ENCODE measurements at places on chromosomes 6 and 20.

DNA sequence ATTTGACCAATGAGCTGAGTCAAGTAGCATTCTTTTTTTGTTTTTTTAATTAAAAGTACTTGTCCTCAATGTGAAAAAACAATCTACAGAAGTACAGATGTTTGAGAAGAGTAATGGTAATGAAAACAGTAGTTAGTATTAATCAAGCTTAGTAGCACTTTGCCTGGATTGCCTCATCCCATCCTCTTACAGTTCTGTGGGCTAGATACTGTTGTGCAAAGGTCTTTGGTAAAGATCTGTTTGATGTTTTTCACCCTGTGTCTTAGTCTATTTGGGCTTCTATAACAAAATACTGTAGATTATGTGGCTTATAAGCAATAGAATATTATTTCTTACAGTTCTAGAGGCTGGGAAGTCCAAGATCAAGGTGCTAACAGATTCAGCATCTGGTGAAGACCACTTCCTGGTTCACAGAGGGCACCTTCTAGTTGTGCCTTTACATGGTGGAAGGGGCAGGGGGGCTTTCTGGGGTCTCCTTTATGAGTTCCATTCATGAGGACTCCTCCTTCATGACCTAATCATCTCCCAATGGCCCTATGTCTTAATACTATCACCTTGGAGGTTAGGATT lies 84.3 kb downstream of the SHLD1 start:
- DNase-seq, result no peak

DNA sequence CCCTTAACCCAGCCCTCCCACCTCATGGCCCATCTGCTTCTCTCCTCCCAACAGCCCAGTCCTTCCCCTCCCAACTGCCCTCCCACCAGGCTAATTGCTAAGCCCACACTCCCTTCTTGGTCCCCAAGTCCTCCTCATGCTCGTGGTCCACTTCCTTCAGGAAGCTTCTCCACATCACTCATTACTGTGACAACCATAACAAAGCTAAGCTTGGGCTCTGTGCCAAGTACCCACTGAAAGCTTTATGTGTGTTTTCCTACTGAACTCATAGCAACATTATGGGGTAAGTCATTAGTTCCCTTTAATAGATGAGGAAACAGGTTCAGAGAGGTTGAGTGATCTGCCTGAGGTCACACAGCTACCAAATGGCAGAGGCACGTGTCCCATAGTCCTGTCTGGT lies 16.2 kb downstream of the FRS3 start:
- no peak for DNase-seq

- DNase-seq, result no peak
These were observed 196.3 kb downstream of the CDH4 start for GRCh38 chr20:61448386-61448785.

- DNase-seq, result no peak
These were observed 21.7 kb upstream of the SLC17A3 start for GRCh38 chr6:25895771-25896170.

- DNase-seq, result no peak
These were observed 10.0 kb upstream of the PRR18 start for GRCh38 chr6:166318227-166318626.

GRCh38 chr6:31806470-31807272 lies at the start of gene LSM2:
TSS of gene LSM2 (minus strand) at chr6:31806966. CDS start at chr6:31806757, 209 bp downstream.
- DNase-seq, result peak; percentile 98

DNA sequence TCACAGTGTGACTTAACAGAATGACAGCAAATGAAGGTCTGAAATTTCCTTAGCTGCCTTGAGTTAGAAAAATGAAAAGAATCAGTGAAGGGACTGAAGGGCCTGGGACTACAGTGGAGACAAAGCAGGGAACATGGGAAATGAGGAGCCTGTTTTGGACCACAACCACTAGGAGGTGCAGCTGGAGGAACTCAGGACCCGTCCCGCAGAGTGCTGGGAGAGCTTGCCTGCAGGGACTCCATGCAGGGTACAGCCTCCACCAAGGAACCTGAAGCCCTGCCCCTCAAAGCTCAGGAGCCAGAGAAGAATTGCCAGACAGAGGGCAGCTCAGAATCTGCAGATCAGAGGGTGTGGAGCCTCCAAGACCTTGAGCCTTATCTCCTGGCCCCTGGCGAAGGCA lies 50.7 kb downstream of the LRFN2 start:
- DNase-seq, result no peak

DNA sequence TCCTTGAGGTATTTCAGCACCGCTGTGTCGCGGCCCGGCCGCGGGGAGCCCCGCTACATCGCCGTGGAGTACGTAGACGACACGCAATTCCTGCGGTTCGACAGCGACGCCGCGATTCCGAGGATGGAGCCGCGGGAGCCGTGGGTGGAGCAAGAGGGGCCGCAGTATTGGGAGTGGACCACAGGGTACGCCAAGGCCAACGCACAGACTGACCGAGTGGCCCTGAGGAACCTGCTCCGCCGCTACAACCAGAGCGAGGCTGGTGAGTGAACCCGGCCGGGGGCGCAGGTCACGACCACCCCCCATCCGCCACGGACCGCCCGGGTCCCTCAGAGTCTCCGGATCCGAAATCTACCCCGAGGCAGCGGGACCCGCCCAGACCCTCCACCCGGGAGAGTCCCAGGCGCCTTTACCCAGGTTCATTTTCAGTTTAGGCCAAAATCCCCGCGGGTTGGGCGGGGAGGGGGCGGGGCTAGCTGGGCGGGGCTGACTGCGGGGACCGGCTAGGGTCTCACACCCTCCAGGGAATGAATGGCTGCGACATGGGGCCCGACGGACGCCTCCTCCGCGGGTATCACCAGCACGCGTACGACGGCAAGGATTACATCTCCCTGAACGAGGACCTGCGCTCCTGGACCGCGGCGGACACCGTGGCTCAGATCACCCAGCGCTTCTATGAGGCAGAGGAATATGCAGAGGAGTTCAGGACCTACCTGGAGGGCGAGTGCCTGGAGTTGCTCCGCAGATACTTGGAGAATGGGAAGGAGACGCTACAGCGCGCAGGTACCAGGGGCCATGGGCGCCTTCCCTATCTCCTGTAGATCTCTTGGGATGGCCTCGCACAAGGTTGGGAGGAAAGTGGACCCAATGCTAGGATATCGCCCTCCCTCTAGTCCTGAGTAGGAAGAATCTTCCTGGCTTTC lies 693 bp downstream of the HLA-F start:
- DNase-seq, result peak; percentile 72

DNA sequence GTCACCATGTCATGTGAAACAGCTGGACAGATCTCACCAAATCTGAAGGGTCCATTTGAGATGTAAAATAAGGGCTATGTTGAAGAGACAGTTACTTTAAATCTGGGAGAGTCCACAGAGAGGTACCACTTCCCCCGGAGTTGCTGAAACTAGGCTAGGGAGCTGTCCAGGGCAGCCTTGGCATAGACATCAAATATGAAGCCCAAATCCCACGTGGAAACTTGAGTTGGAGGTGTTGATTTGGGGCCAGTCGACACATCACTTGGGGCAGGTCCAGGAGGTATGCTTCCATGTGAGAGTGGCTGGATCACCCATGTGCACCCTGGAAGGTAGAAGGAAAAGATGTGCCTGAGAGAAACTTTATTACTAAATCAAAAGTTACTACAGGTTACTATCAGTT lies 12.0 kb upstream of the SERPINB9 start:
- no peak for DNase-seq

GRCh38 chr6:41881506-41881905 lies 13.7 kb downstream of the USP49 start:
- no peak for DNase-seq

DNA sequence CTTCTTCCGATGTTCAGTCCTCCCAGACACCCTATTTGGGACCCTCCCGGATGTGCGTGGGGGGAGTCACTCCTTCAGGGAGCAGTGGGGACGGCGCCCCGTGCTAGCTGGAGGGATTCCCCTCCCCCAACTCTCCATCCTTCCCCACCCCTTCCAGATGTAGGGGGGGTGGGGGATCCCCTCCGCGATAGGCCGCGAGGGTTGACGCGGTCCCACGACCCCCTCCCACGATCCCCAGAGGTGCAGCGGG lies 548 bp downstream of the GNL1 start:
- DNase-seq, result peak; percentile 85

GRCh38 chr6:12026833-12027232 lies 14.7 kb downstream of the HIVEP1 start:
- DNase-seq, result no peak

DNA sequence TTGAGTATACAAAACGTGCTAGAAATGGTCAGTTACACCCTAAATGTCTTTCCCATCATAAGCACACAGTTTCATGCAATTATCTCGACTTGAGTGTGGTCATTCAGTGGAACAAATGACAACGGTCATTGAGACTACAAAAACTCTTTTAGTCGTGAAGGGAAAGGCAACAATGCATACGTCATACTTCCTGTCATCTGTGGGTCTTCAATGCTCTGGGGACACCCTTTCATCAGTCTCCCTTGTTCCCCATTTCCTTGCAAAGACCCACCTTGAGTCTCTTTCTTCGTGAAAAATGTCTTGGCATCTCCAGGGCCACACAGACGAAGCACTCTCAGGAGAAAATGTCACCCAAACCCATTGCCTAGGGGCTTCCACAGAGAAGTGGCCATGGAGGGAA lies 238.5 kb downstream of the GMPR start:
- DNase-seq, result no peak

DNA sequence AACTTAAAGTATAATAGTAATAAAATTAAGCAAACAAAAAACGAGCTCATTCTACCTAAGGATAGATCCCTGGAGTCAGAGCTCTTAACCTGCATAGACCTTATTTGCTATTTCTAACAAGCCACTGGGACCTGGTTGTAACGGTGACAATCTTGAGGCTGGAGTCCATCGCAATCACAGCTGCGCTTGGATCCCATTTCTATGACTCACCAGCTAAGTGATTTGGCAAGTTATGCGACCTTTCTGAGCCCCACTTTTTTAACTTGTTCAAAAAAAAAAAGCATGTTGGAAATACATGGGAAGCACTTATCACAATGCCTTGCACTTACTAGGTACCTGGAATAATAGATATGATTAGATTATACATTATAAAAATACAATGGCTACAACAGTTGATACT lies 389.5 kb upstream of the CDH4 start:
- DNase-seq, result no peak

DNA sequence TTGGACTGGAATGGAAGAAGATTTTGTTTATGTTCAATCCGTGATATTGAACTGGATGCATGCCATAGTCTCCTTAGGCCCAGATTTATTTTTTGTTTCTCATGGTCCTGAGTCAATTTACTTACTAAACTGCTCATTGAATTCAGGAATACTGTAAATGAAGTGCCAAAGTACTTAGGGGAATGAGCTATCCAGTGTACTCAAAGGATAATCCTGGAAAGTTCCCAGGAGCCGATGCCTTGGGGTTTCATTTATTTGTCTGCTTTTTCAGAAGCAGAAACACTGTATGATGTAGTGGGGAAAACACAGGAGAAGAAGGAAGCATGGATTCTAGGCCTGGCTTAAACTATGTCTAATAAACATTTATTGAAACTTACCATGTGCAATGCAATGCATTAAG lies 56.1 kb upstream of the THEMIS start:
- DNase-seq, result no peak

DNA sequence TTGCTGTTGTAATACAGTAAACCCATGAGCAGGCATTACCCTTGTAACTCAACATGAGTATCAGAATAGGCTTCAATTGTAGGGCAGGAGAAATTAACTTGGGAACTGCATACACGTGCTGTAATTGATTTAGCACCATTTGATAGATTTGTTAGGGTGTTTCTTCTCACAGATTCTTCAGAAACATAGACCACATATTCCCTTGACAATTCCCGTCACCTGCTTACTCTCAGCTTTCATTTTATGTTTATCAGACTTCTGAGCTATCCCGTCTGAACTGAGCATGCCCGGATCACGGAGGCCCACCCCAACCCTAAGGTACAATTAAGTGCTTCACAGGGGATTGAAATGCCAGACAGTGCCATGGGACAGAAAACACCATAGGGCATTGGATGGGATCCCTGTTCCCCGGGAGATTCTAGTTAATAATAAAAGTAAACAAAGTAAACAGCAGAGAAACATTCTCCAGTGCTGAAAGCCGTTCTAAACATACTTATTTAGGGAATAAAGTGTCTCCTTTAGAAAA lies 179.7 kb downstream of the PHACTR1 start:
- no peak for DNase-seq

GRCh38 chr6:35173044-35173426 lies 31.9 kb upstream of the TCP11 start:
- no peak for DNase-seq

DNA sequence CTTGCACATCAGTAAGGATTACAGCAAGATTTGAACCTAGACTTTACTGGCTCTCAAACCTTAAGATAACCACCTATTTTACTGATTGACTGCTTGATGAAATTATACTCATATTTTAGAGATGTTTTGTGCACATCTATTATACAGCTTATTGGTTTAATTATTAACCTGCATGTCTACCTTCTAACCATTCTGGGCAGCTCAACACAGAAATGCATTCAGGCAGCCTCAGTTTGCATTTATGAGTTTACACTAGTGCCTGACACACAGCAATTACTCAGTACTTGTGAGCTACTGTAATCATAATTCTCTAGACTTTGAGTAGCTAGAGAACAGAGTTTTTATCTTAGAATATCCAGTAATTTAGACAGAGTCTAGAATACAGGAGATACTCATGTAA lies 273.9 kb upstream of the THEMIS start:
- DNase-seq, result no peak

DNA sequence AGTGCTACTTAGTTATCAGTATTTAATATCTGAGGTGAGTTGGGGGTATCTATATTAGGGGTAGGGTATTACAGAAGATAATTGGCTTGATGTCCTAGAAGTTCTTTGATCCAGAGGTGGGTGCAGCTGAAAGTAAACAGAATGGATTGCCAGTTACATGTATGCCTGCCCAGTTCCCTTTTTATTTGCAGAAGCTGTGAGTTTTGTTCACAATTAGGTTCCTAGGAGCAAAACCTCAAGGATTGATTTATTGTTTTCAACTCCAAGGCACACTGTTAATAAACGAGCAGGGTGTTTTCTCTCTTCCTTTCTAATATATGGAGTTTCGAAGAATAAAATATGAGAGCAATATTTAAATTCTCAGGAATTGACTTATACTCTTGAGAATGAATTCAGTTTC lies 129.0 kb downstream of the SULF2 start:
- no peak for DNase-seq

- no peak for DNase-seq
These were observed 66.2 kb upstream of the EYA2 start for GRCh38 chr20:46828471-46828870.

DNA sequence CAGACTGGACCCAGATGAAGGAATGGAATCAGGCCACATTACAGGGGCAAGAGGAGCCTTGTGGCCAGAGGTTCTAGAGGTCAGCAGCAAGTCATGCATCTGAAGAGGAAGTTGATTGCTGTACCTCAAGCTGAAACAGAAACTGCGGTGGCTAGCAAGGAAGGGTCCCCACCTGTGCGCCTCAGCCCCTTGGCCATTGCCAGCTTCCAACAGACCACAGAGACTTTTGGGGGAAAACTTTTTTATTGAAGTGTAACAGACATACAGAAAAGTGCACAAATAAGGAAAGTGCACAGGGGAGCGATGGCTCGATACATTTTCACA lies 26.8 kb upstream of the SLC9A8 start:
- no peak for DNase-seq

- no peak for DNase-seq
These were observed 14.6 kb upstream of the CCR6 start for GRCh38 chr6:167108278-167108677.

GRCh38 chr20:32695089-32695488 lies 21.3 kb upstream of the C20orf203 start:
- no peak for DNase-seq
